ENCODE measurements at places on chromosomes 7 and 10. TPM values are rescaled to one million over a fixed set of nuclear protein-coding genes. Genes with fewer than 3 reads are reported as not detected.

The AKR1D1 gene
- not detected for total RNA-seq

DNA sequence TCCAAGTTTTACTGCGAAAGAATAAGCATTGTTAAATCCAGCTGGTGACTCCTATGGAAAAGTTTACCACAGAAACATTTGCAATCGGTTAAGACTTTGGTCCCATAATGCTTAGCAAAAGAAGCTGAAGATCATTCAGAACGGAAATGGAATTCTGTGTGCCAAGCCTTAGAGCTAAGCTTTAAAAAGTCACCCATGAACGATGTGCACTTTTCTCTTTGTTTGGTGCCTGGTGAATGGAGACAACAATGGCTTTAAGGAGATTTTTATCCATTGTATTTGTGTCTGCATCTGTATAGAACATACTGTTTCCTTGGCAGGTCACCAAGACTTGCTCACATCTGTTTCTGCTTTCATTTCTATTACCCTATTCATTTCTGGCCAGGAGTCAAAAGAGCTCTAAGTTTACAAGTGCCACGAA is 26.3 kb upstream of the COL1A2 start:
- H3K4me1 ChIP-seq = no peaks in the 10 kb centered on the region
- DNase-seq = no peak
- H3K36me3 ChIP-seq = no peaks in the 10 kb centered on the region
- H3K27ac ChIP-seq = no peak overlapping the region

The STAM gene
- total RNA-seq = 18.9 TPM

- no peak overlapping the region for H3K27ac ChIP-seq
- no peak overlapping the region for H3K4me3 ChIP-seq
- H3K27me3 ChIP-seq = no peaks in the 10 kb centered on the region
- H3K4me1 ChIP-seq = no peaks in the 10 kb centered on the region
Measured at GRCh38 chr7:155569681-155570080, 23.3 kb upstream of the CNPY1 start.

GRCh38 chr10:6036861-6037321 is 25.3 kb downstream of the IL2RA start:
- H3K27me3 ChIP-seq = no peaks in the 10 kb centered on the region
- DNase-seq = no peak
- H3K4me3 ChIP-seq = no peak overlapping the region

DNA sequence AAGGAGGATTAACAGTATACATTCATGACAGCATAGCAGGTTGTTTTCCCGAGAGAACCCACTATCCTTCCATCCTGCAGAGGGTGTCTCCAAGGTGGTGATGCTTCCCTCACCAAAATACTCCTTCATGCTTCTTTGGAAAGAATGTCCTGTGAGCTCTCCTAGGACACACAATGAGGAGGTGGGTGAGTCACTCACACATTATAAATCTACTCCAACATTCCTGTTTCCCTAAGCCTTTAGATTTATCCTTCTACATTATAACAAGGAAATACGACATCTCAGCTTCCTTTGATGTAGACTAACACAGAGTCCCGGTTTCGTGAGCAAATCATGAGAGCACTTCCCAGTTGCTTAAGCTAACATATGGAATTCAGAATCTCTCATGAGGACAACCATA is 689.7 kb upstream of the CELF2 start:
- H3K4me1 ChIP-seq = no peaks in the 10 kb centered on the region
- H3K36me3 ChIP-seq = no peaks in the 10 kb centered on the region
- no peak overlapping the region for H3K4me3 ChIP-seq
- no peak for DNase-seq
- H3K27ac ChIP-seq = no peak overlapping the region
- no peaks in the 10 kb centered on the region for H3K27me3 ChIP-seq

The FANK1 gene
- 19.1 TPM for total RNA-seq

The STOX1 gene
- total RNA-seq = 5.8 TPM

- no peaks in the 10 kb centered on the region for H3K4me1 ChIP-seq
- DNase-seq = no peak
- H3K4me3 ChIP-seq = no peak overlapping the region
- H3K36me3 ChIP-seq = no peaks in the 10 kb centered on the region
- no peaks in the 10 kb centered on the region for H3K27me3 ChIP-seq
Measured at GRCh38 chr7:24891311-24891735, 88.7 kb downstream of the OSBPL3 start.

The ICA1 gene
- 1.1 TPM for total RNA-seq

The FFAR4 gene
- total RNA-seq = 0.92 TPM

DNA sequence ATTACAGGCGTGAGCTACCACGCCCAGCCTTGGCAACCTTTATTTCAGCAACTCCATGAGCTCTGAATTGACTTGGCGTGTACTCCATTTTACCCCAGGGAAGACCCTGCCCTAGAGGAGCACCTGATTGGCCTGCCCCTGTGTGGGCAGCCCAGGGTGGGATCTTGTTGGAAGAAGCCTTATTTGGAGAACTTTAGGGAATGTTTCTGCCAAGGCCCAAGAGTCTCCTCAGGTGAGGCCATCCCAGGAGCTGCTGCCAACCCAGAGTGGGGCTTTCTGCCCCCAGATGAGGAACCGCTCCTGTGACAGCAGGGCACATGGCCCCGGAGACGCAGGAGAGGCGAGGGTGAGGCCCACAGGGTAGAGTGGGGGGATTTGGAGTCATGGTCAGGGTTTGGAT is 42.0 kb downstream of the VWA2 start:
- no peaks in the 10 kb centered on the region for H3K36me3 ChIP-seq
- H3K27me3 ChIP-seq = no peaks in the 10 kb centered on the region
- no peak overlapping the region for H3K27ac ChIP-seq
- peaks cover under 1% of the 10 kb centered on the region for H3K4me1 ChIP-seq

Measured in Panc1 (cell line).